ENCODE measurements at places on chromosomes 2 and 18.

DNA sequence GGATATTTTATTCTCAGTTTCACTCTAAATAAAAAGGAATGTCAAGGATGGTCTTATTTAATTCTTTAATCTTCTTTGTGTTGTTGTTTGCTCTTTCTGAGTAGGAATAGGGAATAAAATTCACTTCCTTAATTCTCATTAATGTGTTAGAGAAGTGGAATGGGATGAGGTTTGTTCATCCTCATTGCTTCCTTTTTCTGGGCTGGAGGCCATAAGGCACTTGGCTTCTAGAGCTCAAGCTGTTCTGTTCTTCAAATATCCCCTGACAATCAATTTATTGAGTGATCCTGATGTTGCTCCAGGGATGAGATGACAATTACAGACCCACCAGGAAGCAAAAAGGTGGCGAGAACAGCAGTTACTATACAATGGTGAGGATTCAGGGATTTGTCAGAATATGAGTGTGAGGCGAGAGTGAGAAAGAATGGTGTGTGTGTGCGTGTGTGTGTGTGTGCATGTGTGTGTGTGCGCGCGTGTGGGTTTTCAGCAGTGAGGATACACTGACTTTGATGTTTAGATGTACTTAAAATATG is 557.6 kb upstream of the FANCL start:
- no peak for DNase-seq

GRCh38 chr2:226478109-226478809 is 321.4 kb downstream of the IRS1 start:
- no peak for DNase-seq

- no peak for DNase-seq
Observed at GRCh38 chr2:174833737-174834136, 69.5 kb upstream of the CHRNA1 start.

DNA sequence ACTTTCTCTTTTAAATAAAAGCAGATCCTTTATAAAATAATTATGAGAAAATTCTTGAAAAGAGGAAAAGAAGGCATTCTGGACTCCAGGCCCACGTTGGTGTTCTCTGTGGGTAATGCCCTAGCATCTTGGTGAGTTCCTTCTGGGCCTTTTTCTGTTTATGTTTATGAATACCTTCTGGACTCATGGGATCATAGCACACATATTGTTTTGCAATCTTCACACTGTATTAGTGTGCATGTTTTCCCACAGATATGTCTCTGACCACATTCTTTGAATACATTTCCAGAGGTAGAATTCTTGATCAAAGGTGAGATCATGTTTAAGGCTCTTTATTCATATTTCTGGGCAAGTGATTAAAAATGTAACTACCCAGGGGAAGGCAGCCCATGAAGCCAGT is 15.9 kb downstream of the GLI2 start:
- DNase-seq, result no peak

DNA sequence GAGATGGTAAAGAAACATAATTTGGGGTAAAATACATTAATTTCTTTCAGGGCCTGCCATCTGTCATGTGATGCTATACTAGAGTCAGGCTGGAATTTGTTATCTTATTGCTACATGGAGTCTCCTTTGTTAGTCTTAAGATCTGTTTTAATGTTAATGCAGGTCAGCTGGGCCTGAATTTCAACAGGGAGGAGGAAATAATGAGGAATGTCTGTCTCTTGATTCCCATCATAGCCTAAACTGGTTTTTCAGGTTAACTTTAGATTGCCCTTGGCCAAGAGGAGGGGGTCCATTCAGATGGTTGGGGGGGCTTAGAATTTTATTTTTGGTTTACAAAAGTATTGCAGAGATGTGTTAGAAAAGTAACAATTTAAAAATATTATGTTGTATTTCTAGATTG is 19.0 kb upstream of the FEZ2 start:
- DNase-seq, result no peak

DNA sequence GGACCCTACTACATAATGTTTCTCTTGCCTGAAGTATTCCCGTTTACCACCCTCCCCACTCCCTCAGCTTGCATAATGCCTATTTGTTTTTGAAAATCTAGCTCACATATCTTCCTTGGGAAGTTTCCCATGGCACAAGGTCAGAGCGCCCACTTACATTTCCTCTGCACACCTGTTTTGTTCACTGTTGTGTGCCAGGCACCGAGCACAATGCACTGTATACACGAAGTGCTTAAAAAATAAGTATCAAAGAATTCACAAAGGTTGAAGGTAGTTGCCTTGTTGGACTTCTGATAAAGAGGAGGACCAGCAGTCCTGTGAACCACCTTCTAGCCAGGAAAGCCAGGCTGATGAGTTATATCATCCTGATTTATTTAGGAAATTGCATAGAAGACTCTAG is 16.8 kb upstream of the RHOB start:
- DNase-seq, result no peak

DNA sequence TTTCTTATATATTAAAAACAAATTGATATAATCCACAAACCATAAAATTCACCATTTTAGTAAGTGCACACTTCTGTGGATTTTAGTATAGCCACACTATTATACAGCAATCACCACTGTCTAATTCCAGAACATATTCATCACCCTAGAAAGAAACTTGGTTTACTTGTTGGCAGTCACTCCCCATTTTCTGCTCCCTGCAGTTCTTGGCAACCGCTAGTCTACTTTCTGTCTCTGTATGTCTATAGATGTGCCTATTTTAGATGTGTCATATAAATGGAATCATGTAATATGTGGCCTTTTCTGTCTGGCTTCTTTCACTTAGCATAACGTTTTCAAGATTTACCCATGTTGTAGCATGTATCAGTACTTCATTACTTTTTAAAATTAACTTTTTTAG is 5.7 kb downstream of the CKAP2L start:
- DNase-seq, result no peak

DNA sequence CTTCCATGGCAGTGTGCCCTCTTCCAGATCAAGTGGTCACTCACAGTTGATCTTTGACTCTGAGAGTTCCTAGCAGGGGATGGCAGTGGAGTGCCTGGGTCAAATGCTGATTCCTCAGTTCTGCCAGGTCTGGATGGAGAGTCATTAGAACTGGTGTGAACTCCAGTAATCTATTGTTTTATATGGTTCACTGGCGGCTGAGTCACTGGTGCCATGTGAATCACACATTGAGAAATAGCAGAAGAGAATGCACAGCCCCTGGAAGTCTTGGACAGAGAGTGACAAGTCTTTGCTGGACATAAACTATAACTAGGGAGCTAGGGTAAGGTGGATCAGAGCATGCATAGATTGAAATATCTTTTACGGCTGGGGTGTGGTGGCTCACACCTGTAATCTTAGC is 86.9 kb downstream of the EIF2AK3 start:
- no peak for DNase-seq

DNA sequence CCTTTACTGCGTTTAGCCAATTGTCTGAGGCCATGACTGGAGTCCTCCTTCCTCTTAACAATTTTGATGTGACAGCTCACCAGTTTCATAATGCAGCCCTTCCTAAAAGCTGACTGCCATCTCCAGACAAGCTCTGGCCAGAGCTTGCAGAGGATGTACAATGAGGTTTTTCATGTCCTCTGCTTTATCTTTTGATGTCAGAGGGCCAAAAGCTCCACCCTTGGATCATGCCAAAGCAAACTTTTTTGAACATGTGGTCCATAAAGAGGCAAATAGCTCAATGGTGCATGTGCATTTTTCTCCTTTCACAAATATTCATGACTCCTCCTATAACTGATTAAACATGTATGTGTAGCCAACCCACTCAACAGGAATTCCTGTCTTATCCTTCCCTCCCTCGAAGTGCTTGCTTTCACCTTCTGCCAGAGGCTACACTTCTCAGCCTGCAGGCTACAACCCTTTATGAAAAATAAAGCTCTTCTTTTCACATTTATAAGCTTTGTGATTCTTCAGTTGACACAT is 266.2 kb downstream of the FBXO15 start:
- DNase-seq, result no peak
